ENCODE measurements at places on chromosomes 16 and 17.

- H3K4me1 ChIP-seq, result peaks cover 65% of the 10 kb centered on the region
- peaks cover 21% of the 10 kb centered on the region for H3K36me3 ChIP-seq
- H3K4me3 ChIP-seq, result peak overlapping the region; percentile 99
- DNase-seq, result peak; percentile 71
- no peaks in the 10 kb centered on the region for H3K27me3 ChIP-seq
Measured at GRCh38 chr16:23836404-23837311, 875 bp downstream of the PRKCB start.

DNA sequence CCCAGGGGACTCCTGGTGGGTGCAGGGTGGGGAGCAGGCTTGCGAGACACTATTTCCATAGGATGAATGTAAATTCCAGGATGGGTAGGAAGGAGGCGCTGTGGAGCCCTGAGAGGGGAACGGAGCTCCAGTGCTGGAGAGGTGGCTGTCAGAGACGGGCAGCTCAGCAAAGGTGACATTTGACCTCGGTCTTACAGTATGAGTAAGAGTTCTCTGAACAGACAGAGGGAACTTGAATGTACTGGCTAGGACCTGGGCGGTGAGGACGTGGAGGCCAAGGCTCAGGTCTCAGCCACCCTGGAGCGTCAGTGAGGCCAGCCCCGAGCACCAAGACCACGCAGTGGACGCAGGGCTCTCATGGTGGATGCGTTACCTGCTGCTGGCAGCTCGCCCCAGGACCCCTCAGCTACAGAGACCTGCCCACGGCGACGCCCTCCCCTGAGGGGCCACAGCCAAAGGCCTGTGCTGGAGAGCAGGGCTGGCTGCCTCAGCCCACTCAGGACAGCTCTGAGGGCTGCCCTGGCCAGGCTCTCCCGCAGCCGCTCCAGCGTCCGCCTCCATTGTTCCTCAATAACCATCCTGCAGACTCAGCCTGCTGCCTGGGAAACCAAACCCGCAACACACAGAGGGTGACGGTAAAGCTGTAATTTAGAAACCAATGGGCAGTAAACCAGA, 65.9 kb upstream of the TNRC6C start:
- H3K36me3 ChIP-seq, result no peaks in the 10 kb centered on the region
- H3K4me3 ChIP-seq, result no peak overlapping the region
- peaks cover 23% of the 10 kb centered on the region for H3K4me1 ChIP-seq
- no peak for DNase-seq
- H3K27ac ChIP-seq, result no peak overlapping the region

- no peak overlapping the region for H3K4me3 ChIP-seq
- no peaks in the 10 kb centered on the region for H3K4me1 ChIP-seq
- H3K27ac ChIP-seq, result no peak overlapping the region
- no peaks in the 10 kb centered on the region for H3K36me3 ChIP-seq
- DNase-seq, result no peak
Measured at GRCh38 chr17:8800656-8801055, 1.5 kb upstream of the MFSD6L start.

GRCh38 chr17:6355196-6355595, 79.7 kb downstream of the AIPL1 start:
- H3K27ac ChIP-seq, result no peak overlapping the region
- no peak overlapping the region for H3K4me3 ChIP-seq
- H3K27me3 ChIP-seq, result peaks cover 28% of the 10 kb centered on the region
- no peaks in the 10 kb centered on the region for H3K36me3 ChIP-seq
- no peak for DNase-seq

- peaks cover 16% of the 10 kb centered on the region for H3K4me1 ChIP-seq
- no peaks in the 10 kb centered on the region for H3K36me3 ChIP-seq
- peaks cover 12% of the 10 kb centered on the region for H3K27me3 ChIP-seq
- DNase-seq, result no peak
- no peak overlapping the region for H3K27ac ChIP-seq
Measured at GRCh38 chr17:81491181-81491581, 21.4 kb downstream of the ACTG1 start.

DNA sequence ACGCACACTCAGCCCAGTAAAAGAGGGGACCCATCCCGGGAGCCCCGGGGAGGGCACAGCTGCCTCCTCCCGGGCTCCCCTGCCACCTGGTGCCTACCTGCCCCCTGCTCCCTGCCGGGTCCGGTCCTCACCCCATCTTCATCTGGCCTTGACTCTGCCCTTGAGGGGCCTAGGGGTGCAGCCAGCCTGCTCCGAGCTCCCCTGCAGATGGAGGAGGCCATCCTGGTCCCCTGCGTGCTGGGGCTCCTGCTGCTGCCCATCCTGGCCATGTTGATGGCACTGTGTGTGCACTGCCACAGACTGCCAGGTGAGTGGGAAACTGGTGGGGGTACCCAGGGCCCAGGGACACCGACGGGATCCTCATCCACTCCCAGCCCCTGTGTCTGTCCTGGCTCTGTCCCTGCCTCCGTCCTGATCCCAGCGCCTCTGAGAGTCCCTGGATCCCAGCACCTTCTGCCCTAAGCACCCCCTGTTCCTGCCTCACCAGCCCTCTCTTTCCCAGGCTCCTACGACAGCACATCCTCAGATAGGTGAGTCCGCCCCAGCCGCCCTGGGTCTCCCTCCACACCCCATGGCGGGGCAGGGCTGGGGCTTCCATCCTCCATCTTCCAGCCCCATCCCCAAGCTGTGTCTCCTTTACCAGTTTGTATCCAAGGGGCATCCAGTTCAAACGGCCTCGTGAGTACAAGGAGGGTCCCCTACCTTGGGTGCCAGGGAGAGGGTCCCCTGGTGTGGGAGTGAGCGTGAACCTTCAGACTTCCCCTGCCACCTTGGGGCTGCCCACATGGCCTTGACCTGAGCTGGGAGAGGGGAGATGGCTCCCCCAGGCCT, 574 bp downstream of the LAT start:
- H3K4me1 ChIP-seq, result peaks cover 50% of the 10 kb centered on the region
- H3K4me3 ChIP-seq, result peak overlapping the region; percentile 84
- peak; percentile 31 for DNase-seq

DNA sequence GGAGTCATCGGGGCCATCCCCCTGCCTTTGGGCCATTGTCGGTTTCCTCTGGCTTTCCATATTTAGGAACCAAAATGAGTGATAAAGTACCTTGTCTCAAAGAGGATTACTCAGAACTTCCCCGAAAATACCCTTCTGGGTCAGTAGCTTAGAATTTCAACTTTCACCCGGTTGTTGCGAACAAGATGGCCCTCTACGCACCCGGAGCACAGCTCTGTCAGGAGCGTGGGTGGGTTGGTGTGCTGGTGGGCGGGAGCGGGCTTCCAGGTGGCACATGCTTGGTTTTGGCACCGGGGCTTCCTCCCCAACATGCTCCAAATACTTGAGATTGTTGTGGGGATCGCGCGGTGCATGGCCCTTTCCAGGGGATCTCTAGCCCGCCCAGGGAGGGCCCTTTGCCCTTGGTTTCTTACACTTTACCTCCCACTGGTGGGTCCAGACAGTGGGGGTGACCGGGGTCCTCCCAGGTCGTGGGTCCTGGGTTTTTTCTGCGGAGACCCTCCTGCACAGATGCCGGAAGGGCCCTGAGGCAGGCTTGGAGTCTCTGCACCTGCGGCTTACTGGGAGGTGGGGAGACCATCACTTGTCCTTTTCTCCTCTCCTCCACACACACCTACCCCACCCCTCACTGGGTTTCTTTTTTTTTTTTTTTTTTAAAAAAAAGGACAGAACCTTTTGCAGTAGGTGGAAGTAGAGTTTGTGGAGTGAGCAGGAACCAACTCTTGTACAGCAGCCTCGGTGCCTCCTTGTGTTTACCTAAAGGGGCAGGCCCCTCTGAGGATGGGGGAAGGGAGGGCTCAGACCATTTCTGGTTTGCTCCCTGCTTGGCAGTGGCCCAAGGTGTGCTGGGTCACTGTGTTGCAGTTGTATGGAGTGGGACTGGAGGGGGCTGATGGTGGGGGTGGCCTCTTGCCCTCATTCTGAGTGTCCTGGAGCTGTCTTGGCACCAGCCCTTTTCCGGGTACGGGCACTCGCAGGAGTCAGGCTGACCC, 142.1 kb downstream of the SEC14L1 start:
- DNase-seq, result no peak
- H3K4me3 ChIP-seq, result peak overlapping the region; percentile 70
- H3K36me3 ChIP-seq, result no peaks in the 10 kb centered on the region

DNA sequence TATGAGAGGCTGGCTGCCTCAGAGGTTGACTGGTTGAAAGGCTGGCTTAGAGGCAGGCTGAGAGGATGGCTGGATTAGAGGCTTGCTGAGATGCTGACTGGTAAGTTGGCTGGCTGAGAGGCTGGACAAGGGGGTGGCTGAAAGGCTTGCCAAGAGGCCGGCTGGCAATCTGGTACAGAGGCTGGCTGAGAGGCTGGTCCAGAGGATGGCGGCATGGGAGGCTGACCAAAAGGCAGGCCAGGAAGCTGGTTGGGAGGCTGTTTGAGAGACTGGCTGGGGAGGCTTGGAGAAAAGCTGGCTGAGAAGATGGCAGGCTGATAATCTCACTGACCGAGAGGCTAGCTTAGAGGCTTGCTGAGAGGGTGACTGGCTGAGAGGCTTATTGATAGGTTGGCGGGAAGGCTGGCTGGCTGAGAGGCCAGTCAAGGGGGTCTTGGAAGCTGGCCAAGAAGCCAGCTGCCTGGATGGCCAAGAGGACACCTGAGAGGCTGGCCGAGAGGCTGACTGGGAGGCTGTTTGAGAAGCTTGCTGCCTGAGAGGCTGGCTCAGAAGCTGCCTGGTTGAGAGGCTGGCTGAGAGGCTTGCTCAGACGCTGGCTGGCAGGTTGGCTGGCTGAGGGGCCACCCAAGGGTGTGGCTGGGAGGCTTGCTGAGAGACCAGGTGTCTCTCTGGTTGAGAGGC, 34.2 kb upstream of the ACSM2B start:
- no peaks in the 10 kb centered on the region for H3K4me1 ChIP-seq
- H3K27me3 ChIP-seq, result peaks cover 25% of the 10 kb centered on the region
- no peaks in the 10 kb centered on the region for H3K36me3 ChIP-seq
- no peak for DNase-seq

DNA sequence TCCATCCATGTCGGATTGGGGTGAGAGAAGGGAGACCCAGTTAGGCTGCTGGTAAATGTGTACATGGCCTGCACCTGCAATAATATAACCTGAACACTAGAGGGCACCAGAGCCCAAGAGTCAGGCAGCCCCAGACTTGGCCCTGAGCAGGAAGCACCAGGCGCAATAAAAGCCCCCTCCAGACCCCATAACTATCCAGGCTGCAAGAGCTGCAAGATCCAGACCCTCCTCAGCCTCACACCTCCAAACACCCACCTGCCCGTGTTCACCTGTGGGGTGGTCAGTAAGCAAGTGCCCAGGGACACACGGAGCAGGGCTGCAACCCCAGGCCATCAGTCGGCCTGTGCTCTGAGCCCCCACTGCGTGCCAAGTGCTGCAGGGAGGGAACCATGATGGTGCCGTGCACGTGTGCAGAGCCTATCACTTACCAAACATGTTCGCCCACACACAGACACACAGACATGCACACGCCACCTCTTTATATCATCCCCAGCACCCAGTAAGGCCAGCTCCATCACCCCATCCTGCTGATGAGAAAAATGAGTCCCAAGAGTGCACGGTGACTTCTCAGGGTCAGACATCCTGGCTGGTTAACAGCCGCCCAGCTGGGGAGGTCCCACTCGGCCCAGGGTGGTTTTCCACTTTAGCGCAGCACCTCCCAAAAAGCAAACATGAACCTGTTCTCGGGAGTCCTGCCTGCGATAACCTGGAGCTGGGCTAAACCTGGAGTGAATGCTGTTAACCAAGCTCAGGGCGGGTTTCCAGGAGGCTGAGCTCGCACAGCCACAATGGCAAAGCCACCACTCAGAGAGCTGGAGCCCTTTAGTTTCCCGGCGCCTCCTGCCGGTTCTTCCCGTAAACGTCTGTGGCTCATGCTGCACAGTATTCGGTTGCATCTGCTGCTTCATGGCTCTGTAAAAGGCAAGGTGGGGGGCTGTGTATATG, 439.8 kb downstream of the SOX9 start:
- H3K27me3 ChIP-seq, result peaks cover 1% of the 10 kb centered on the region
- peak; percentile 41 for DNase-seq
- H3K36me3 ChIP-seq, result no peaks in the 10 kb centered on the region

- no peaks in the 10 kb centered on the region for H3K27me3 ChIP-seq
- no peaks in the 10 kb centered on the region for H3K36me3 ChIP-seq
- DNase-seq, result no peak
- H3K4me1 ChIP-seq, result peaks cover 4% of the 10 kb centered on the region
Measured at GRCh38 chr17:75540923-75541503, 15.5 kb downstream of the LLGL2 start.

- peak within 1 kb of the TSS; percentile 79 for H3K27ac ChIP-seq
- peaks cover 32% of the 10 kb centered on the region for H3K4me1 ChIP-seq
- no peak for DNase-seq
- peaks cover 84% of the 10 kb centered on the region for H3K27me3 ChIP-seq
- H3K4me3 ChIP-seq, result peak within 1 kb of the TSS; percentile 86
- H3K36me3 ChIP-seq, result no peaks in the 10 kb centered on the region
Measured at GRCh38 chr17:49969134-49969759, at the start of gene DLX4. DLX4 (plus strand) TSS chr17:49969190; CDS start chr17:49969469, 279 bp downstream.

GRCh38 chr17:8576559-8577294, 53.8 kb downstream of the MYH10 start:
- no peaks in the 10 kb centered on the region for H3K27me3 ChIP-seq
- no peak overlapping the region for H3K4me3 ChIP-seq
- H3K27ac ChIP-seq, result no peak overlapping the region
- peaks cover 7% of the 10 kb centered on the region for H3K4me1 ChIP-seq
- H3K36me3 ChIP-seq, result no peaks in the 10 kb centered on the region

GRCh38 chr17:44901411-44901921, 2.2 kb upstream of the EFTUD2 start:
- no peaks in the 10 kb centered on the region for H3K27me3 ChIP-seq
- H3K36me3 ChIP-seq, result peaks cover 7% of the 10 kb centered on the region
- no peak overlapping the region for H3K27ac ChIP-seq
- no peak for DNase-seq
- peaks cover 27% of the 10 kb centered on the region for H3K4me1 ChIP-seq

DNA sequence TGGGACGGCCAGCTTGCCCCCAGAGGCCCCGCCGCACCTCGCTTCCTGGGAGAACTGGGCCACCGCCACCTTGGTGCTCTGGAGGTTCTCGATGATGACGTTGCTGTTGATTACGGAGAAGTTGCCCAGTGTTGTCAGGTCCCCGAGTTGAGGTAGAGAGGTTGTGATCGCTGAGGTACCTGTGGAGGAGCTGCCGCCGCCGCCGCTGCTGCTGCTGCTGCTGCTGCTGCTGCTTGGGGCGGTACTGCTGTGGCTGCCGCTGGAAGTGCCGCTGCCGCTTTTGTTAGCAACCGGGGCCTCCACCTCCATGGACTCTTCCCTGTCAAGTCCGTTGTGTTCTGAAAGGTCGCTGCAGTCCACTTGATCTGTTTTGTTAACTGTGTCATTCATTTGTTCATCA, 9.5 kb downstream of the SALL1 start:
- no peak overlapping the region for H3K27ac ChIP-seq
- DNase-seq, result no peak
- H3K4me1 ChIP-seq, result no peaks in the 10 kb centered on the region

- H3K4me1 ChIP-seq, result peaks cover 23% of the 10 kb centered on the region
- peak overlapping the region; percentile 43 for H3K27ac ChIP-seq
- H3K4me3 ChIP-seq, result peak overlapping the region; percentile 19
- no peaks in the 10 kb centered on the region for H3K36me3 ChIP-seq
Measured at GRCh38 chr17:10172241-10172741, 26.1 kb downstream of the GAS7 start.

DNA sequence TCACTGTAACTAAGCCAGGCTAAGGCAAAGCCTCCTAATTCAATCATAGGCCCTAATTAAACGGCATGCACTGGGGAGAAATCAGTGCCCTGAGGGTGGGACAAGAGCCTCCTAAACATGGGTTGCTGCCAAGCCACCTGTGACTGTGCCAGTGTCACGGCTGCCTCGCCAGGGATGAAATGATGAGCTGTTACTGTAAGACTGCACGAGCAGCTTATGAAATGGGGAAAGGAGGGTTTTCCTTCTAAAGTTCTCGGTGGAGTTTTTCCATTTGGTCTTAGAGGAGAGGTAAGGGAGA, 12.7 kb downstream of the TMEM11 start:
- H3K4me3 ChIP-seq, result no peak overlapping the region
- peaks cover 15% of the 10 kb centered on the region for H3K4me1 ChIP-seq
- no peak for DNase-seq
- H3K27ac ChIP-seq, result peak overlapping the region; percentile 62
